ENCODE measurements at places on chromosomes 2 and 18.
A peak's percentile ranks its signal among the peaks of the same experiment; 100 is the strongest.

GRCh38 chr2:44104855-44105271, 63.8 kb upstream of the PPM1B start:
- no peak for DNase-seq

DNA sequence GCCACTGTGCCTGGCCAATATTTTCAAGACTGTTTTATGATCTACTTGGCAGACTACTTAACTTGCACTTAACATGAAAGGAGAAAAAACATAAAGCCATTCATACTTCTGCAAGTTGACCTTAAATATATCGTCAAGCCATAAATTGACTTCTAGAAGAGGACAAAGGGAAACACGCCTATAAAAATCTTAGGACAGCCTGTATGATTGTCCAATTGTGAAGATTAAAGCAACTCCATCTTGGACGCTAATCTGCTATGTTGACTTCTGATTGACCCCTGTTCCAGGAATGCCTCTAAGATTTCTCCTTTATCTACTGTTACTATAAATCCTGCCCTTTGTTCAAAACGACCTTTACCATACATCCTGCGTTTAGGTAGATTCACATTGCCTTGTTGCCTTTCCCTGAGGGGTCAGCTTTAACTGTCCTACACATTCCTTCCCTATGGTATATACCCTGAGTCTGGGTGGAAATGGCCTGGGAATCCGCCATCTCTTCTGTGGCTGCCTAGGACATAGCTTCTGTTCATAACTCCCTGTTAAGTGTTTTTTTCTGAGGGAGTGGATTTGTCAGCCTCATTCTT, 40.2 kb upstream of the SLC35F5 start:
- no peak for DNase-seq

DNA sequence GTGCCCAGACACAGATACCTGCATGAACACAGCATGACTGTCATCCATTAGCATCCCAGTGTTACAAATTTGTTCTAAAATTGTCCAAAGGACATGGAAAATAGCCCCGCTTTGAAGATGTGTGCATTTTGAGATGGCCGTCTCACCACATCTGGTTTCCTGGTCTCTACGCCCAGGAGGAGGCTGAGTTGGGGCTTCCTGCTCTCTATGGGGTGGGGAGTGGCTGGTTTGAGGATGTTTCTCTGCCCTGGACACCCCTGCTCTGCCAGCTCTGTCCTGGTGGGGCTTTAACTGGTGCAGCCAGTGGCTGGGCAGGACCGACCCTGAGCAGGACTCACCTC, 74.6 kb upstream of the SMAD7 start:
- no peak for DNase-seq

GRCh38 chr2:3703757-3704355, 481 bp downstream of the DCDC2C start:
- no peak for DNase-seq

DNA sequence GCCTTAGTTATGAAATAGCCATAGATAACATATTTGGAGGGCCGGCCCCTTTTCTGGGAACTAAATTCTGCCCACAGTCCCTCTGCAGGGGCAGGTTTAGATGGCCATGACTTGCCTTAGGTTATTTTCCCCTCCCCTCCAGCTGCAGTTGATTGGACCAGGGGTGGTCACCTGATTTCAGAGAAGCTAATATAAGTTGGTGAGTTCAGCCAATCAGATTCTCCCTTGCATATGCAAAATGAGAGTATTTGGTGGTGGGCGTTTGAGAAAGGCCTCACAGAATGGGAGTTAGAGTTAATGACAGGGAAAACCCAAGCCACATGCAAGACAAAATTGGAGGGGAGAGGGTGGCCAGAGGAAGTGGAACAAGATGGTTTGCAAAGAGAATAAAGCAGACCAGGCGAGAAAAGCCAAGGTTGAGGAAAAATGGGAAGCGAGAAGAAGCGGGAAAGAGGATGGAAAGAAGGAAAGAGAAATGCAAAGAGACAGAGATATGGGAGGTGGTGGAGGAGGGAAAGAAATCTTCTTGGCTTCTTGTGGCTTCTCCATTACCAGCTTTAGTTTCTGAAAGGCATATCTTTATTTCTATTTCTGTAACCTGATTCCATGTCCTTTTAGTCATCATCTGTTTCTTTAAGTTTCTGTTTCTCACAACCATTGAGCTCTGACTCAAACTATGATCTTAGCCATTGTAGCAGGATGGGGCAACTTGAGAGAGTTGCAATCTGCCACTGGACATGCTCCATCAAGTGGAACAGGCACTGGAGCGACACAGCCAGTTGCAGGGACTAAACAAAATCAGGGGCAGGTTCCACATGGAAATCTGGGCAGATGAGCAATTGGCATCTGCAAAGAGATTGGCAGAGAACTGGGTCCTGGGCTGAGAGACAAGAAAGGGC, 108.1 kb upstream of the SIX3 start:
- DNase-seq = no peak

DNA sequence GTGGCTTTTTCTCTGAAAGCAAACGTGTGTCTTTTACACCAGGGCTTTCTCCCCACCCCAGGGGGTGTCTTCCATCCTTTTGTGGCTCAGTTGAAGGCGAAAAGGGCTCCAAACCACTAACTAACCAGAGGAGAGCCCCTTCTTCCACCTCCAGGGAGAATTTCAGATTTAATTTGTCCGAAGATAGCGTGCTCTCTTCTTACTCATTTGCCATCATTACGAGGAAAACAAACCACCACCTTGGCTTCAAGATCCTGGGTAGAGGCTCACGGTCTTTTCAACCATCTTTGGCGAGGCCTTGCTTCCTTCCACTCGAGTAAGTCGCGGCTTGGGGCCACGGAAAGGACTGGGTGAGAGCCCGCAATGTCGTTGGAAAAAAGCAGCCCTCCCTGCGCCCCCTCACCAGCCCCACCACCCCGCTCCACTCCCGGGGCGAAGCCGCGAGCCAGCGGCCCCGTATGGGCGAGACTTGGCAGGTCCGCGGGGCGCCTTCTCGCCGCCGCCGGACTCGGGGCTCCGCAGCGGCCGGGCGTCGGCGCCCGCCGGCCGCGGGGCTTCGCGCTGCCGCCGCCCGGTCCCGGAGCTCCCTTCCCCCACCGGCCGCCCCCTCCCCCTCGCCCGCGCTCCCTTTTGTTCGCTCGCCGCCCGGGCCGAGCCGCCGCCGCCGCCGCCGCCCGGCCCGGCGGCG, 1.7 kb upstream of the ZNF532 start:
- DNase-seq = no peak

- no peak for DNase-seq
Measured at GRCh38 chr2:21451403-21451802, 327.6 kb downstream of the TDRD15 start.

DNA sequence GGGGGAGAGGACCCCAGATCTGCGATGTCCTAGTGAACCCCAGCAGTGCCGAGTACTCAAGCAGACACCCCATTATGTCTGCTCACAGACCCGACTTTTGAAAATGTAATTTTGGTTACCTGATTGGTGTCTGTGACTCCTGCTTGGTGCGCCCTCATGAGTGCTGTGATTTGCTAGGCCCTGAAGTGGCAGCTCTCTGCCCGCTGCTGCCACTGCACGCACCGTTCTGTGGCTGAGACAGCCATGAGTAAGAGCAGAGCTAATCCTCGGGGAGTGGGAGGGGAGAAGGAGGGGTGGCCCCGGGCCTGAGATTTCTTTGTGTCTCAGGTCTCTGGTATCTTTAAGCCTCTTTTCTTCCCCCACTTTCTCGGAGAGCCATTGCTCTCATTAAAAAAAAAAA, 18.2 kb downstream of the FHOD3 start:
- DNase-seq = no peak

DNA sequence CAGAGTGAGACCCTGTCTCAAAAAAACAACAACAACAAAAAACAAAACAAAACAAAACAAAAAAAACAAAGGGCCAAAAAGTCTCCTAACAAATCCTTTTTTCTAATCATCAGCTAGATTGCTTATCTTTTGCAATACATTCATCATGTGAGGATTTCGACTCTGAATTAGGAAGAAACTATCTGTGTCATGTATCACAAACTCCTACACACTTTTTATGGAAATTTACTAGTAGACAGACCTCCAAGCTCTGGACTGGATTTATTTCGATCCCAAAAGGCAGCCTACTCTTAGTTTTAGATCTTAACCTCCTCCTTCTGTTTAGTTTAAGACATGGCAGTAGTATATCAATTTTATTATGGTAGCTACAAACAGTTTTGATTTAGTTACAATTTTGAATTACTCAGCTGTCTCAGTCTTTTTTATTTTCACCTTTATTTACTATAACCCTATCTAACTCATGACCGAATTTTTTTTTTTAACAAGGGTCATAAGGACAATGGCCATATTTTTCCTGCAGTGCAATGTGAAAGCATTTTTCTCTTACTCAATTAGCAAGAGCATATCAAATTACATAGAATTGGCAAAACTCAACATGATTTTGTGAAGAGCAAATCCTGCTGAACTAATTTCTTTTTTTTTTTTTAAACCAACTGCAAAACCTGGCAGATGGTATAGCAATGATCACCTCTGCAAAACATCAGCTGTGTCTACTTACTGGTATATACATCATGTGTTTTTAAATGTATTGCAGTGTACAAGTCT, 10.7 kb upstream of the CCDC88A start:
- DNase-seq = no peak

GRCh38 chr2:128197059-128197458, 106.1 kb downstream of the UGGT1 start:
- no peak for DNase-seq

GRCh38 chr2:117853873-117854272, 39.4 kb downstream of the DDX18 start:
- DNase-seq = no peak

GRCh38 chr2:178193496-178193822, 853 bp upstream of the OSBPL6 start:
- DNase-seq = no peak

DNA sequence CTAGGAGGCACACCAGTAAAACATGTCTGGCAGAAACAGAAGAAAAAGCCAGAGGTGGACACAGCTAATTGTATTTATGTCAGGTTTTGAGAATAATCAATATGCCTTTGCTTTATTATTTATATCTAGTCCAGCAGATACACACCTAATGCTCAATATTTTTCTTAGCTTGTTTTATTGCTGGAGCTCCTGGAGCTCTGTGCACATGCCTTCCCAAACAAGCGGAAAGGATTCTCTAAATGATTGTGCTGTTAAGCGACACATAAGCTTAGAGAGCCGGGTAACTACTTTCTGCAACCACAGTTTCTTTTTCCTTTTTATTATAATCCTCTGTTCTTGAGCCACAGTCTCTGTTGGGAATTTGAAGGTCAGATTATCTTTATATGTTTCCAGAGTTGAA, 177.3 kb upstream of the ST6GAL2 start:
- DNase-seq = no peak

- no peak for DNase-seq
Measured at GRCh38 chr18:13427354-13427753, 208.8 kb downstream of the LDLRAD4 start.

- DNase-seq = no peak
Measured at GRCh38 chr18:73136134-73136533, 268.3 kb upstream of the NETO1 start.

DNA sequence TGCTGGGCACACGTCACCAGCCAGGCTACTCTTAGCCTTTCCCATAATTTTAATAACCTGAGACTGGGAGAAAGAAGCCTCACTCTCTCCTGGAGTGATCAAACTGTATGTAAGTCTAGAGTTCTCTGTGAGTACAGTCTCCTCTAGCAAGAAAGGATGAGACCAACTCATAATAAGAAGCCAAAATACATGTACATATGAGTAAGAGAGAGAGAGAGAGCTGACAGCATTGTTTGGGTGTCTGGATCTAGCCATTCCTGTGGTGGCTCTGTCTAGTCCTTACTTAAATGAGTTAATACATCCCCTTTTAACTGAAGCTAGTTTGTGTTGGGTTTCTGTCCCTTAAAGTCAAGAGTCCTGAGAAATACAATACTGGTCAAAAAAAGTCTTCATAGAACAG, 26.0 kb upstream of the ANXA4 start:
- DNase-seq = no peak

GRCh38 chr18:23838801-23839366, 149.6 kb downstream of the LAMA3 start:
- DNase-seq = peak; percentile 69

DNA sequence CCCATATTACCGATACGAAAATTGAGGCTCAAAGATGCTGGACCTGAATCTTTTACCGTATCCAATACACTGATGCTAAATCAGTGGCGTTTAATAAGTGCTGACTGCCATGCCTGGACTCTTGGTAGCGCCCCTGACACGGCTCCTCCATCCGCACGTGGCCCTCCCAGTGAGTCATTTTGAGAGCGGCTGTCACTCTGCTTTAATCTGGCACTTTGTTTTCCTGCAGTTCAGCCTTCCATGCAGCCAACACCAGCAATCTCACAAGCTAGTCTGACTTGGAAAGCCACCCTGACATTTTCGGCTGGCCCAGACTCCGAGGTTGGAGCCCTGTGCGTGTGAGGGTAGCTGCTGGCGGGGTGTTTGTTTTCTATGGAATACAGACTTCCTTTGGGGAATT, 155.1 kb upstream of the LMAN1 start:
- DNase-seq = peak; percentile 54

DNA sequence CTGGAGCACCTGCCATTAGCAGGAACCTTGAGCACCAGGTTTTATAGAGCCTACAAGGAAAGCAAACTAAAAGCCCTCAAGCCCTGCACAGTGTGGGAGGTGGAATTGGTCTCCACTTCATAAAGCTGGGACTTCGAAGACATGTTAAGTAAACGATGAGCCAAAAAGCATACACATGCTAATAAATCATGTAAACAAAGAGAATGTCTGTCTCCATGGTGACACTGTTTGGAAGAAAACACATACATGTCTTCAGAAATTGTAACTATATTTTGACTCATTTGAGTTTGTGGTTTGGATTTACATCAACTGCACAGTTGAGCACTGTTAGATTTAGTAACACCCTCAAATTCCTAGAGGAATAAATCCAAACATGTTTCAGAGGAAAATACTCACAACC, 978.5 kb upstream of the LRRTM1 start:
- no peak for DNase-seq

Data from GM04503 (cell line).